ENCODE measurements at places on chromosomes 1 and 21.

- no peak for DNase-seq
Measured at GRCh38 chr1:29090937-29091618, 32.6 kb downstream of the TMEM200B start.

- no peak for DNase-seq
Measured at GRCh38 chr1:218468711-218469110, 123.6 kb downstream of the TGFB2 start.

DNA sequence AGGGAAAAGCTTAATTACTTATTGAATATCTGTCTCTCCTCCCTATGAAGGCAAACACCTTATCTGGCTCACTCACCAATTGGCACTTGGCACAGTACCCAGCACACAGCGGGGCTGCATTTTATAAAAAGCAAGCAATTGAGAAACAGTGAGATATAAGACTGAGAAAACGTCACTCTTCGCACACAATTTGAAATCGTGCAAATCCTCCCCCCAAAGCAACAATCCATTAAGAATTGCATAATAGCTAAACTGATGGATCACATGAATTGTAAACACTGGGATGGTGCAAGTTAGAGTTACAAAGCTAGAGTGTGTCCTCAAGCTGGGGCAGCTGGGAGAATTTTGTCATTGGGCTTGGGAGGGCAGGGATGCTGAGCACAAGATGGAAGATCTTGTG is 27.1 kb downstream of the PRDX6 start:
- no peak for DNase-seq

GRCh38 chr1:204971517-204972336 is 71.3 kb upstream of the CNTN2 start:
- DNase-seq = no peak

DNA sequence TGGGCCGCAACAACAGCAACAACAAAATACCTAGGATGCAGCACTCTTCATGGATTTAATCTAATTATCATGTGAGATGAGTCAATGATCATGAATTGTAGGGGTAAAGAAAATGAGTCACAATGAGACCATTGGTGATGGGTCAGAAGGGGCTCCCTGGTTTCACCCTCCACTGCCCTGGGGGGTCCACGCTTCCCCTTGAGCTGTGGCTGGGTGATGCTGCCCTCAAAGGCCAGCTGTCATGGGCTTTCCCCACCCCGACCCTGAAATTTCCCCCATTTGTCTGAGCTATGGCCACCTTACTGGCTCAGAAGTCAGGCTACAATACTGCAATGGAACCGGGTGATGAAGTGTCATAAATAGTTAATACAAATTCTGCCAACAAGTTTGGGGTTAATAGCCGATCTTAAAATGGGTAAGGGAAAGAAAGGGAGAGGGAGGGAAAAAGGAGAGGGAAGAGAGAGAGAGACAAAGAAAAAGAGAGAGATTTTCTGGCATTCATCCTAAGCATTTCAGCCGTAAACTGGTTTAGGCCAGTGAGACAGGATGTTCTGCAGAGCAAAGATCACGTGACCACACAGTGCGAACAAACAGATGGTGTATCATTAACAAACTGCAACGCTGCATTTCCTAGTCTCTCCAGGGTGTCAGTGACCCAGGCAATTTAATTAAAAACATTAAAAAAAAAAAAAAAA is 143.4 kb upstream of the ERRFI1 start:
- no peak for DNase-seq

DNA sequence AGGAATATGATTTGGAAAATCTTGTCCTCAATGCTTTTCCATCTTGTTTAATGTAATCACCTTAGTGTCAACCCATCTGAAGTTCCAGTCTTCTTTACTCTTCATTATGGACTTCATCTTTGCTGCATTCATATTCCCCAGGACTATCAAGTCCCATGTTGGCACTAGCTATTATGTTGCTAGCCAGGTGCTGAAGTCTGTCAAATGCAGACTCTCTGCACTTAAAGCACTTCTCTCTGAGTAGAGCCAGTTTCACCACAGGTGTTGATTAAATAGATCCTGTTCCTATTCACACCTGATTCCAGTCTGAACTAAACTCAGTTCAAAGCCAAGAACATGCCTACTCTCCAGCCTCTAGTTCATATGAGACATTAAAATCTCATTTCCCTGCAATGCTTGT is 75.0 kb upstream of the PKN2 start:
- DNase-seq = no peak

- DNase-seq = no peak
Measured at GRCh38 chr1:119187416-119187815, 47.0 kb upstream of the WARS2 start.

- no peak for DNase-seq
Measured at GRCh38 chr1:214021321-214021720, 33.5 kb downstream of the PROX1 start.

DNA sequence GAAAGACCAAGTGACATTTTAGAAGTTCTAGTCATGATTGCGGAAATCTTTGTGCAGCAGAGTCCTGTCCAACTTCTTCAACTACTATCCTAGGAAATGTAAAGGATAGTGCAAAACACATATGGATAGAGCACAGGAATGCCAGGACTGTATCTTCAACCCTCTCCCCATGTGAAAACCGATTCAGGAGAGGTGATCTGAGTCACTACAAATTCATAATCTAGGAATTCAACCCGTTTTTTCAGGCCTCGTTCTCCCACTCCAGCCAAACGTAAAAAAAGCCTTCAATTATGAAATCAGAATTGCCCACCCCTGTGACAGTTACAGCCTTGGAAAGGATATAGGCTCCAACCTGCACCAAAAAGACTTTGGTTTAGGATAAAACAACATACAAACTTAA is 52.9 kb upstream of the RGS1 start:
- DNase-seq = no peak

DNA sequence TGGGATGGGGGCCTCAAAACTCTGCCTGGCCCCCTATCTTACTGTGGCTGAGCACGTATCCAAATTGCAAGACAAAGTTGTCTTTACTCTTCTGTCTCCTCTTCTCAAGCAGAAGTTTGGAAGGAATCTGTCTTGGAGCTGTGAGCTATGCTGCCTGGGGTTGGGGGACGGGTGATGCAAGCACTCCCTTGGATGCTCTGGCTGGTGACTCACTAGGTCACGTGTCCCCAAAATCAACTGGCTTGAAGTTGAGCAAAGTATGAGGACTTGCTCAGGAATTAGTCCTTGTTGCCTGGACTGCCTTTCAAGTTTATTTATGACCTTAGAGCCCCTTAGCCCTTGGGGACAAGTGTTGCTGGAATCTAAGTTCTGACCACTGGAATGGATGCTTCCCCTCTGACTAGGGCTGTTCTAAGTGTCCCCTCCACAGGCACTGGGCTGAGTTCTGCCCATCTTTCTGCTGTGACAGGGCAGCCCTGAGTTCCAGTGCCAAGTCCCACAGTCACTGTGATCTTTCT is 269.5 kb downstream of the HHAT start:
- no peak for DNase-seq

DNA sequence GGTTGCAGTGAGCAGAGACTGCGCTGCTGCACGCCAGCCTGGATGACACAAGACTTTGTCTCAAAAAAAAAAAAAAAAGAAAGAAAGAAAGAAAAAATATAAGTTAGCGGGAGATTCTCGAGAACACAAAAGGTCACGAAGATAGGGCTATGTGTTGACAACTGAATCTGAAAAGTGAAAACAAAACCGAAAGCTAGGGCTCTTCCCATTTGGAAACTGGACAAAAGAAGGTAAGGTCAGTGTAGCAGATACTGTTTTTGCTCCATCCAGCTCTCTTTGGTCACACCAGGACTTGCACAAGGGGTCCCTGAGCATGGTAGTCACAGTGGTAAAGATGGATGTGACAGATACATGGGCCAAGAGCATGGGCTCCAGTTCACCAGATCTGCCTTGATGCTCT is 60.4 kb upstream of the MAP10 start:
- DNase-seq = no peak

GRCh38 chr1:111540928-111541327 is 37.5 kb upstream of the ADORA3 start:
- DNase-seq = no peak

DNA sequence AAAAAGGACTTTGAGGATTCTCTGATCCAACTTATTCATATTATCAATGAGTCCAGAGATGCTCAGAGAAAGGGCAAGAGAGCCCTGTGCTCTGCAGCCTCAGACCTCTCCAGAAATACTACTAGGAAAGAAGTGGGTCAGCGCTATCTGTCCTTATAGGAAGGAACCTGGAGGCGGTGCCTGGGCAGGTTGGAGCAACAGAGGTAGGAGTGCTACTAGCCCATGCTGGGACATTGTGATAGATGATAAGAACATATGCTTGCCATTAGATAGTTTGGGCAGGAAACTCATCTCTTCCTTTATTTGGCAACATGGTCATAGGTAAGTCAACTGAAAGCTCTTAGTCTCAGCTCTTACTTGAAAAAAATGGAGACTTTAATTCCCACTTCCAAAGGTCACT is 133.7 kb upstream of the COA6 start:
- no peak for DNase-seq

GRCh38 chr1:32337855-32338636 is 2.0 kb upstream of the MARCKSL1 start:
- no peak for DNase-seq

DNA sequence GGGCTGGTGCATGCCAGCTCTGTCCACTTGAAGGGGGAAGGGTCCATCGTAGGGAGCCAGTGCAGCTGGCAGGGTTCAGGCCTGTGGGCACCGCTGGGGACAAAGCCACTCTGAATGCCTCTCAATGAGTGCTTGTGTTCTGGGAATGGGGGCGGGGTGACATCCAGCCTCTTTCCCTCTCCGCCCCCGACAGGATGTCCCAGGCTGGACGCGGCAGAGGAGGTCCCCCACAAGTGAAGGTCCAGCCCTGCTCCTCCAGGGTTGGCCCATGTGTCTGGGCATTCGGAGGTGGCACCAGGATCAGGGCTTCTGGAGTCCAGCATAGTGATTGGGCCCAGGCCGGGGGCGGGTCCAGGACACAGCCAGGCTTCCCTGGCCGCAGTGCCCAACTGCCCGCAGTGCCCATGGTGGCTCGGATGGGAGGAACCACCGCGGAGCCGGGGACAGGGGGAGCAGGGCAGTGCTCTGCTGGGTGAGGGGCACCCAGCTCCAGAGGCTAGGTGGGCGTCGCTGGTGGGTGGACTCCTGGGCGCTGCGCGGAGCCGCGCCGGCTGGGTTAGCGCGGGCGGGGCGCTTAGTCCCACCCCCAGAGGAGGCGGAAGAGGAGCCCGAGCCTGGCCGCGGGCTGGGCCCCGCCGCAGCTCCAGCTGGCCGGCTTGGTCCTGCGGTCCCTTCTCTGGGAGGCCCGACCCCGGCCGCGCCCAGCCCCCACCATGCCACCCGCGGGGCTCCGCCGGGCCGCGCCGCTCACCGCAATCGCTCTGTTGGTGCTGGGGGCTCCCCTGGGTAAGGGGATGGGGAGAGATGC is at the start of gene SHISA4:
TSS of gene SHISA4 (plus strand) at position 617 of the 808 bp plus-strand sequence. CDS start at position 714, 97 bp downstream.
- DNase-seq = no peak

GRCh38 chr1:50633465-50633864 is 210.2 kb upstream of the DMRTA2 start:
- no peak for DNase-seq

DNA sequence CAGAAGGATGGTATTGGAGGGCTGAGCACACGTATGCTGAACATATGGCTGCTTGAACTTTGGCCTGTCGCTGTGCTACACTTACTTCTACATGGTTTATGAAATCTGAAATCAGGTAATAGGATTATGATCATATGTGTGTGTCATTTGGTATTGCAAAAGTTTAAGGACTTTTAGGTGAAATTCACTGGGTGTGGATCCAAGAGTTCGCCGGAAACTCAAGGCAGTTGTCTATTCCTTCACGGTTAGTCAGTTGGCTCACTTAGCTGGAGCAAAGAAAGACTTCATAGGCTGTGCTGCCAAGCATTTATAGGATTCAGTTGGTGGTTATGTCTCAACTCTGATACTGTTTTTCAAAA is 927 bp downstream of the UAP1 start:
- DNase-seq = no peak

DNA sequence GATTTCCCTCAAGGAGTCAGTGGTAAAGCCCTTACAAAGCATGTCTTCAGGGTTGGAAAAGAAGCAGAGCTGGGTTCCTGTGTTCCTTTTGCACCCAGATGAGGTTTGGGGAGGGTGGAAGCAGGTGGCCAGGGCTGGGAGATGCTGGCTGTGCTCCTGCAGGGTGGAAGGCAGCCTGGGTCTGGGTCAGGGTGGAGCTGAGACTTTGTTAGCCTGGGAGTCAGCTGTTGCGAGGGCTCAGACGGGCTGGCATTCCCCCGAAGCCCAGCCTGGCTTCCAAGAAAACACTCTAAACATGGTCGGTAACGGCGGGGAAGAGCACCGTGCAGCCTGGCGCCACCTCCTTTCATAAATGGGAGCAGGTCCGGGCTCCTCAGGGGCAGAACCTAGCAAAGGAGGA is 43.7 kb upstream of the EPS8L3 start:
- no peak for DNase-seq

DNA sequence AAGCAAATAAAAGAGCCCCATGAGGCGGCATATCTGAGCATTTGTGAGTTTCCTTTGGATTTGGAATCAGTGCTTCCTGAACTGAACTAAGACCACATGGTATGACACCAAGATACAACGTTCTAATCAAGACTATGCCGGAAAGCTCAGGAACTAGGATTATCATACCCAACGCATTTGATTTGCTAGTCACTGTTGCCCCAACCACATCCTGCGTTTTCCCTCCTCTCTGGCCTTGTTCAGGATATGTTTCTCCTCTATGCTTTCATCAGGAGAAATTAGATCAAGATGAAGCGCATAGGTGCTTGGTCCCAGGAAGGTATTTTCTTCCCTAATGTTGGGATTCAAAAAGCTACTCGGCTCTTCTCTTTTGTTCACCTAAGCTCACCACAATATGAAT is 79.3 kb downstream of the SLC35F3 start:
- DNase-seq = no peak

- no peak for DNase-seq
Measured at GRCh38 chr1:3745590-3746381, 6.5 kb upstream of the CCDC27 start.

GRCh38 chr1:193115629-193116227 is 6.1 kb upstream of the CDC73 start:
- DNase-seq = no peak

- DNase-seq = no peak
Measured at GRCh38 chr1:178916448-178917174, 45.7 kb upstream of the ANGPTL1 start.

GRCh38 chr1:226584164-226584563 is 35.6 kb downstream of the STUM start:
- DNase-seq = no peak

DNA sequence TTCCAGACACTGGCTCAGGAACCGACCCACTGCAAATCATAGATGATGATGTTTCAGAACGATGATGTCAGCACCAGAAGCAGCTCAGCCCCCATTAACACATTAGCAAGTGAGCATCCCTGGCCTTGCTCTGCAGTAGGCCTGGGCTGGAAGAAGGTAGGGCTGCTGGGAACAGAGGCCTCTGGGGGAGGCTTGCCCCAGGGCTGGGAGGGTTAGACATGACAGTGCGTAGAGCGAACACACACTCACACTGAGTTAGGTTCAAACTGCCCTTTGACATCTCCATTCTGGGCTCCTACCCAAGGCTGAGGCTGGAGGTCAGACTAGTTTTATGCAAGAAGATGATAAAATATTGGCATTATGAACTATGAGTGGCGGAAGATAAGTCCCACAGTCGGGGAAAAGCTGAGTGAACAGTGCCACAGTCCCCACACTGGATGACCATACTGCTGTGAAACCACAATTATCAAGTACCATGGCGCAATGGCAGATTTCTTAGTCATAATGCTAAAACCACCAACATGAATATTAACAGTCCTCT is 91.1 kb downstream of the DMRTB1 start:
- no peak for DNase-seq

All from stimulated activated CD4-positive, alpha-beta T cell treated with anti-CD3 and anti-CD28 coated beads, TNF-alpha, amount 100 ng/mL, for 4 hours (primary cell).